ENCODE measurements at places on chromosomes 6 and 20. TPM values are rescaled to one million over a fixed set of nuclear protein-coding genes. Genes with fewer than 3 reads are reported as not detected.

The TSPYL4 gene
- 15.0 TPM for total RNA-seq

The PRR18 gene
- not detected for total RNA-seq

The SSTR4 gene
- total RNA-seq = not detected

The FLRT3 gene
- total RNA-seq = 4.6 TPM

The SIRPD gene
- not detected for total RNA-seq

The TRAPPC3L gene
- total RNA-seq = not detected

The CDS2 gene
- total RNA-seq = 25.7 TPM

The APOM gene
- total RNA-seq = 2.6 TPM

The FNDC1 gene
- 0.17 TPM for total RNA-seq

The HLA-DOA gene
- total RNA-seq = 1.7 TPM

The POPDC3 gene
- 3.8 TPM for total RNA-seq

The HAO1 gene
- not detected for total RNA-seq

The PRDM1 gene
- total RNA-seq = 0.40 TPM

All from Calu3 (cell line).